ENCODE measurements at places on chromosomes 2 and 18.

DNA sequence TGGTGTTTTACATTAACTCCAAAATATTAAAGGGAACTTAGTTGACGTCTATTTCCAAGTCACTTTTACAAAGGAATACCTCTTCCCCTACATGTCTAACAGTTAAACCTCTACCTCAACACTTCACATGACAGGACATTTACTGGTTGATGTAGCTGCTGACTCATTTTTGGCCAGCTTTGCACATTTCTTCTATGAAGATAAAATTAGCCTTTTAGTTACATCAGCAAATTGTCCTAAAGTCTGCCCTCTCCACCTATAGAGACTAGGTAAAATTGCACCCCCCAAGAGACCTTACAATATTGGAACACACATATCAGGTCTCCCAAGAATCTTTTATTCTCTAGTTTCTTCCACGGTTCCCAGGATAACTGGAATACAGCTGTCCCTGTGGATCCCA is 10.1 kb upstream of the CERS6 start:
- no peak for DNase-seq

DNA sequence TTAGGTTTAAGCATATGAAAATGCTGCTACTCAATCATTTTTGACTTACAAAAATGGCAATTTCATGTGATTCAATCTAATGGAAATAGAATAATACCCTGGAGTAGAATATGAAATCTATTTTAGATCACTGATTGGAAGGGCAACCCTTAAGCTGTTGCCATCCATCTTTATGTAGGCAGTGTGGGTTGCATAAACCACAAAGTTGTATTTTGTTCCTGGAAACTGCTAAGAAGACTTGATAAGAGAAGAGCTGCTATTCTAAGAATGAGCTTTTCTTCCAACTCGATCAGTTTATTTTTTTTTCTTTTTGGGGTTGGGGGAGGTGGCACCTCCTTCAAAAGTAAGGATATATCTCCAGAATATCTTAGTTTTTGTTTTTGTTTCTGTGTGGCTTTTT is 60.2 kb downstream of the CAVIN2 start:
- no peak for DNase-seq

- DNase-seq, result no peak
These were observed 106.3 kb upstream of the B3GNT2 start for GRCh38 chr2:62089658-62090057.

DNA sequence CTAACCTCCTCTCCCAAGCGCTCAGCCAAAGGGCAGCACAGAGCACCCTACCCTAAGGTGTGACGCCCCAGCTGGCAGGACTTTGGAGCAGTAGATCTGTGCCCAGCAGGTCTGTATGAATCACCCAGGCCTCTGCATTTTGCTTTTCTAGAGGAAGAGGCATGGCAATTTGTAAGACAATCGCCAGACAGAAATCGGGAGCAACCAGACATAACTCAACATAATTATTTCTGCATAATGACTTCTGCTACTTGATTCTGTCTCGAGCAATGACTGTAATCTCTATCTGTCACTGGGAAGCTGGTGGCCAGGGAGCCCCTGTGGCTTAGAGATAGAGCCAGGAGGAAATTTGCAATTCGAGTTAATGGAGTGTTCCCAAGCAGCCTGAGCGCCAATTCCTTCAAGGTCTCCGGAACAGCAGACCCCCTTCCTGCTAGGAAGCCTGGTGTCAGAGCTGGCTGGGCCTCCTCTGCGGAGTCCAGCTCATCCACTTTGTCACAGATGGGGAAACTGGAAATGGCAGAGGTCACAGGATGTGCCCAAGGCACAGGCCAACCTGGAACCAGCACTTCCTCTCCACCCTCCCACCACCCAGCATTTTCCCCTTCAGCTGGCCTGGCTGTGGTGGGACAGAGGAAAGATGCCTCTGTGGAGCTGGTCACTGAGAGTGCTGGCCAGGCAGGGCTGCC is 55.0 kb downstream of the ODC1 start:
- DNase-seq, result no peak

DNA sequence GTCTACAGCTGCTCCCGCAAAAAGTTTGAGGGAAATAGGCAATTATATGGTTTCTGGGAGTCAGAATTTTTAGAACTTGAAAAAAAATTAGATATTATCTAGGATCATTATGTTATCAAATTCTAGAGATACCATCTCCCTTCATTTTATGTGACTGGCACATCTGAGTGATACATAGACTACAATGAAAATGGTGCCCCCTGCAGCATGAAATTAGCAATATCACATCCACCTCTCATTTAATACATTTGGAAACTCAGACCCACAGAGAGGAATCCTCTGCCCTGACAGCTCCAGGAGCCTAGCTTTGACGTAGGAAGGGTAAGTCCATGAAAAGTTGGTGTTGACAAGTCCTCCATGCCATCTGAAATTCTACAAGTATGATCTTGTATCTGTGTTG is 381.6 kb downstream of the SUCLG1 start:
- no peak for DNase-seq

DNA sequence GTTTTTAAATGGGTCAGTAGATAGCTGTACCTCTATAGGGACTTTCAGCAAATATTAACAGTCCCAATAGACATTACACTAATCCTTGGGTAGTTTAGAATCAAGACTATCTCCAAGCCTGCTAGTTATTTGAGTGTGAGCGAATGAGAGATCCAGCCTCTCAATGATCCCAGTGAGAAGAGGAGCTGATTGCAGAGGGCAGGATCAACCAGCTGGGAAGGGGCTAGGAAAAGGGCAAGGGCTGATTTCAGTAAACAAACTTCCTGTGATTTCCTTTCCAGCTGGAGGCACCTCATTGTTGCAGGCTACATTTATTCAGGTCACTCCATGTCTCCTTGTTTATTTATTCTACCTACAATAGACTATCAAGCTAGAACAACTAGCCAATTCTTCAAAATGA is 84.1 kb upstream of the CTNNA2 start:
- no peak for DNase-seq

DNA sequence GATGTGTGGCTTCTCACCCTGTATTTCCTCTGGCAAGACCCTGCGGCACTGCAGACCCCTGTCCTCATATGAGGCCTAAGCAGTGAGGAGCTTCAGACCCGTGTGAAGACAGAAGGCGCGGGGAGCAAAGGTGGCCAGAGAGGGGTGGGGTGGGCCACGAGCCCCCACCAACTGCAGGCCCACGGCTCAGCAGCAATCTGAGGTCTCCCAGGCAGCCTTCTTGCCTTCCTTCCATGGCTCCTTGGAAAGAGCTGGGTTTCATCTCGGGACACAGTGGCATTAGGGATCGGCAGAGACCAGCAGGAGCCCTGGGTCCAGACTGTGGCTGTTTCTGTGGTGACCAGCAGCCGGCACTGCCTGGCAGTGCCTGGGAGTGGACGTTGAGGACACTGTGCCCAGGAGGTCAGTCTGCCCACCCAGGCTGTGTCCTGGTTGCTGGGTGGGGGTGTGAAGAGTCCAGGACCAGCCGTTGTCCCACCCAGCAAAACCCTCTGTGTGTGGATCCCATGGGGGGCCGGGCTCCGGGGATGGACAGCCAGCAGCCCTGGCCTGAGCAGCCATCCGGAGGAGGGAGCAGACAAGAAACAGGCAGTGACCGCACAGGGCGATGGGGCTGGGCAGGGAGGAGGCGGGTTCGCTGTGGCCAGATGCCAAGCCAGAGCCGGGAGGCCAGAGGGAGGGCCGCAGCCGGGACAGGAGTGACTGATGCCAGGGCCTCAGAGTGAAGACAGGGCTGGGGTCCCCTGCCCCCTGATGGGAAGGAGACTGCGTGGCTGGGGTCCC is 73.8 kb downstream of the RRM2 start:
- DNase-seq, result no peak

- DNase-seq, result no peak
These were observed 396.8 kb upstream of the NETO1 start for GRCh38 chr18:73264562-73264921.

All from CD8-positive, alpha-beta memory T cell (primary cell).